Epithelial cell of alveolus of lung (primary cell): ENCODE measurements at places on chromosomes 12 and 14. TPM values are rescaled to one million over a fixed set of nuclear protein-coding genes. Genes with fewer than 3 reads are reported as not detected.

SCN8A gene
- total RNA-seq, result 0.08 and 3.7 TPM in 2 replicates

PHETA1 gene
- total RNA-seq, result 5.2 and 7.0 TPM in 2 replicates

FGF23 gene
- not detected in 2 replicates for total RNA-seq

SLC2A3 gene
- 46.7 and 123 TPM in 2 replicates for total RNA-seq

MAP1LC3B2 gene
- 0.26 and 0.32 TPM in 2 replicates for total RNA-seq
